ENCODE measurements at places on chromosomes 5 and 9.

DNA sequence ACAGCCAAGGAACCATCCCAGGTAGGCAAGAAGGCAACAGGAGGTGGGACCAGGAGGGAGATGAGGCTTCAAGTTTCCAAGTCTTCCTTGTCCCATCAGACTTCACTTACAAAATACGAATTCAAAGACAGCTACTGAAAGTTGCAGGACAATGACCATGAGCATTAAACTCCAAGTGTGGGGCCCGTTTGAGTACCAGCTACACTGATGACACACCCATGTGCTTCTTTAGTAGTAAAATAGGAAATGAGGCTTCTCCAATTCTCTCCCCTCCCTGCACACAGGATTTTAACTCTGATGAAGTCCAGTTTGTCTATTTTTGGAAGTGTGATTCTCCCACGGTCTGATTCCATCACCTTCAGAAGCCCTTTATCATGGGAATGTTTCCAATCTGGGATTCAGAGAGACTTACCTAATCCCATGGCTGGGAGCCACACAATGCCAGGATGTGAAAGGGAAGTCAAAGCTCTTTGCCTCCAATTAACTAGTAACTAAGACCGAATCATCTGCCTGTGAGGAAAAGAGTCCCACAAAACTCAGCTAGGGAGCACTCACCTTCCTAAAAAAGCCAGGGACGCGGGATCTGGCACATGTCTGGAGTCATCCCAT is 222.8 kb upstream of the MSX2 start:
- DNase-seq, result no peak

- DNase-seq, result no peak
Measured at GRCh38 chr9:82543726-82544125, 519.2 kb downstream of the RASEF start.

DNA sequence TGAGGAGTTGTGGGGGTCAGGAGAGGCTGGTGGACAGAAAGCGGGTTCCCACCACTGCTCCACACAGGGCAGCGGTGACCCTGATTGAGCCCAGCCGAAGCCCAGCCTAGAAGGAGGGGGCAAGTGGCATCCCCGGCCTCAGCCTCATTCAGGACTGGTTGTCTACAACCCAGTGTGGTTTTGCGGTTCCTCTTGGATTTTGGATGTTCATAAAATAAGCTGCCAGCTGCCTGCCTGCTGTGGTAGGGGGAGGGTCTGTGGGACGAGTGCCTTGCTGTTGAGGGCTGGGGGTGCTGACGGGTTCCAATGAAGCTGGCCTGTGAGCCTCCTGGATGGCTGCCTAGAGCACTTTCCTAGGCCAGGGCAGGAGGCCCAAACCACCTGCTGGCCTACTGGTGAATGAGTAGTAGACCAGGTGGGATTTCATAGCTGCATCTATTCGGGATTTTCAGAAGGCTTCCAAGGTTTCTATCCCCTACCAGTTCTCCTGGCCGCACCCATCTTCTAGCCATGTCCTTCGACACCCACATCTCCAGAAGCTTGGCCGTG is 102.4 kb downstream of the NDFIP1 start:
- no peak for DNase-seq

GRCh38 chr5:22683050-22683449 is 170.1 kb downstream of the CDH12 start:
- peak; percentile 73 for DNase-seq

GRCh38 chr5:123476731-123477130 is 35.2 kb upstream of the CSNK1G3 start:
- DNase-seq, result no peak

DNA sequence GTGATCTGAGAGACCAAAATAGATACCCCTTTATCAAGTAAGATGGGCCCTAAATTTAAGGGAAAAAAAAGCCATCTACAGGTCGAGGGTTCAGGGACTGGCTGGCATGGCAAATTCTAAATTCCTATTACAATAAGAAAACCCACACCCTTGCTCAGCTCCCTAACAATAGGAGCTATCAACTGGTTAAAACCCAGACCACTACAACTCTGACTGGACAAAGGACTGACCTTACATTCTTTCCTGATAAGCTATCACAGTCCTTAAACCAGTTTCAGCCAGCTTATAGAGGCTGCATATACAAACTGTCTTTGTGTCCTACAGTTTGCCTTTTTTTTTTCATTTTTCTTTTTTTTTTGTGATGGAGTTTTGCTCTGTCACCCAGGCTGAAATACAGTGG is 803.6 kb downstream of the NR2F1-AS1 start:
- DNase-seq, result no peak
